Kidney (tissue), 22 donors: ENCODE measurements at places on chromosomes 7 and 10. TPM values are rescaled to one million over a fixed set of nuclear protein-coding genes. Genes with fewer than 3 reads are reported as not detected.

The AKR1C4 gene
- total RNA-seq, result not detected

The SLC13A1 gene
- total RNA-seq, result 10.1 TPM

The CTAGE8 gene
- 4.3 TPM for total RNA-seq

The EN2 gene
- 0.13 TPM for total RNA-seq

The CALML5 gene
- total RNA-seq, result not detected

The IGFBP1 gene
- not detected for total RNA-seq

The CRTAC1 gene
- total RNA-seq, result 6.1 TPM

The C10orf105 gene
- 0.35 TPM for total RNA-seq

The TSPAN12 gene
- 76.5 TPM for total RNA-seq

The FLNC gene
- 12.2 TPM for total RNA-seq

The CPA4 gene
- total RNA-seq, result 1.1 TPM

The ADRB1 gene
- total RNA-seq, result 0.72 TPM

The ZFAND4 gene
- 17.4 TPM for total RNA-seq

The RBP3 gene
- total RNA-seq, result not detected

The HERC4 gene
- 47.1 TPM for total RNA-seq

The PSD gene
- 2.2 TPM for total RNA-seq

DNA sequence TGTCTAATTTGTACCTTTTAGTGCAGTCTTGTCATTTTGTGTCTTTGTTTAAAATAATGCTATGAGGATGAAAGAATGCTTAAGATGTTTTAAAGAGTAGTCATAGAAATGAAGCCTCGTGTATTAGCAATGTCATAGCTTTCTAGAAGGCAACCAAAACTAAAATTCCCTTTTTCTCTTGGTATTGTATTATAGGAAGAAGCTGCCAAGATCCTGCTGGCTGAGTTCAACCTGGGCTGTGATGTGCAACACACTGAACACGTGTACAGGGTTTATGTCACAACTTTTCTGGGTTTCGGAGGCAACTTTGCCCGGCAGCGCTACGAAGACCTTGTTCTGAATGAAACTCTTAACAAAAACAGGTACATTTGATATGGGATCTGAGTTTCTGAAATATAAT, 36.2 kb downstream of the COX15 start:
- DNase-seq, result no peak

- DNase-seq, result no peak
Observed at GRCh38 chr7:123966936-123967335, 41.9 kb downstream of the SPAM1 start.

- no peak for DNase-seq
Observed at GRCh38 chr10:107554333-107554732, 389.8 kb upstream of the SORCS1 start.

GRCh38 chr10:77531441-77532001, 106.1 kb downstream of the KCNMA1 start:
- peak; percentile 86 for DNase-seq

GRCh38 chr7:27154369-27154768, 2.0 kb upstream of the HOXA3 start:
- DNase-seq, result no peak

DNA sequence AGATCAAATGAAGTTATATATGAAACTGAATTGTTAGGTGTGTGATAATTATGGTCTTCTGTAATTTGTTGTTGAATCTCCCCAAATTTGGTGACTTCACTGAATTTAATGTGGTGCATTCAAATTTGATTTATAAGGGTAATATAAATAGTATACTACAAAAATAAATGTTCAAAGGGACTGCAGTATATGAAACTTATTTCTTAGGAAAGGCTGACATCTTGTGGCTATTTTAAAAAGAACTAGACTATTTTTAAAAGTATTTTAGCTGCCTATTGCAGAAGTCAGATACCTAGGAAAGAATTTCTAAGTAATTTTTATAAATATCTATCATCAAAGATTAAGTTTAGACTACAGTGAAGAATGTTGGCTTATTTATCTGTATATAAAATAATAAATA, 36.6 kb downstream of the ATRNL1 start:
- no peak for DNase-seq

- no peak for DNase-seq
Observed at GRCh38 chr7:81761821-81762220, 8.0 kb downstream of the HGF start.

DNA sequence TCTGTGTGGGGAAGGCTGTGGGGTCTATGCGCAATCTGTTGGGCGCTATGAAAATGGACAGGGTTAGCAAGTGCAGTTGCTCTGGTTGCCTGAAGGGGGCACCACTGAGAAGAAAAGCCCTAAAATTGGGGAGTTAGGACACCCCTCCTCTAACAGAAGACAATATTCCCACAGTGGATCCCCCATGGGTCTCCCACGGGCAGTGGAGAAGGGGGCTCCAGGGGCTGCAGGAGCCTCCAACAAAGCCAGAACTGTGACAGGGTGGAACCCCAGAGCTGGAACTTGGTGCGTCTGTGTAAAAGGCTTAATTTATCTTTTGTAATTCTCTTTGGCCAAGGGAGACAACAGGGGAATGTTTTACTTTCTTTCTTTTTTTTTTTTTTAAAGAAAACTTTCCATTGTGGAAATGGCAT, 12.5 kb upstream of the COL13A1 start:
- no peak for DNase-seq

GRCh38 chr7:151862606-151863381, 14.1 kb downstream of the PRKAG2 start:
- peak; percentile 61 for DNase-seq

DNA sequence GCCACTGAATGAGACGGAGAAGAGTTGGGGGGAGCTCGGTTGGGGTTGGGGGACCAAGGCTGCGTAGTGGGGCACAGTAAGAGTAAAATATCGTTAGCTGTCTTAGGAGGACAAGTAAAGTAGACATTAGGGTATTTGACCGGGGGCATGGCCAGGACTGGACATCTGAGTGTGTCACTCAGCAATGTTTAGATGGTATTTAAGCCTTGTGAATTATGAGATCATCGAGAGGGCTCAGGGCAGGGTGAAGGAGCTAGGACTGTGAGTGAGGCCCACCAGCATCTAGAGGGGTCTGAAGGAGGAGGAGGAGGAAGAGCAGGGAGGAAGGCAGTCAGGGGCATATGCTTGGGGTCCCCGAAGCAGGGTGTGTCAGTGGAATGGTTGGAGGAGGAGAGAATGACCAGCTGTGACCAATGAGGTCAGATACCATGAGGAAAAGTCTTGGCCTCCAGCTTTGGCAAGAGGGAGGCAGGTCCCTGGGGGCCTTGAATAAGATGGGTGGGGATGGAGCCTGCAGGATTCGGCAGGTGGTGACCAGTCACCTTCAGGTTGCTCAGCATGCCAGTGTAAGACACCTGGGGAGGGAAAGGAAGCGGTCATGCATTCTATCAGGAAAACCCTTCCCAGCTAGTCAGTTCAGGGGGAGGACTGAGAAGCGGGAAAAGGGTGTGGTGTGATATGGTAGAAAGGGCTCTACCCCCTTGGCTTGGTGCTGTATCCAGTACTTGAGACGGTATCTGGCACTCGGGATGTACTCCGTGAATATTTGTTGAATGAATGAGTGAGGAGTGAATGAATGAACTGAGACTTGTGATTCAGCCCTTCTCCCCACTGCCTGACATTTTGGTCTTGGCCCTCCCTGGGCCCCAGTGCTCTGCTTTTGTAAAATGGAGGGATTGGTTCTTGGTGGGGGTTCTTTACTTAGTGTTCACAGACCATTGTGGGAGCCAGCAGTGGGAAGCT, 34.8 kb upstream of the SH2D4B start:
- DNase-seq, result peak; percentile 27

DNA sequence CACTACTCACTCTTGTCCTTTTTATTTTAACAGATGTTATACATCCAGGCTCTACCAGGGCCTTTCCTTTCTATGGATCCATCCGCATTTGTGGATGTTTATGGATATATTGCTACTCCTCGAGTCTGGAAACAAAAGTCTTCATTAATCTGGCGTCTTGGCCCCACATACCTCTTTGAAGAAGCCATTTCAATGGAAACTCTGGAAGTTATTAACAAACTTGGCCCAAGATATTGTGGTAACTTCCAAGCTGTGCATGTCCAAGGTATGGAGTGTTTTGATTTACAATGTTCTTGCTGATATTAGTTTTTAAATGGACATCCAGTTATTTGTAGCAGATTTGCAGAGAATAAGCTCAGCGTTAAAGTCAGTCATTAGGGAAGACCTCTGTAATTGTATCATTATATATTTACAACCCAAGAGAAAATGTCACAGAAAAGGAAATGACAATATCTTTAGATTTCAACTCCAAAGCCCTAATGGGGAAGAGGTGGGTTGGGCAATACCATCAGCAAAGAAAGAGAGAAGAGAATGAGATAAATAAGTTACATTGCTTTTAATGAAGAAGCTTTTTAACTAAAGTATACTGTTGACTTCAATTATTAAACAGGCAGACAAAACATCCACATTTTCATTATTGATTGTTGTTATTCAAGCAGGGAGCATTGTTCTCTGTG, 102.1 kb downstream of the WDFY4 start:
- no peak for DNase-seq

DNA sequence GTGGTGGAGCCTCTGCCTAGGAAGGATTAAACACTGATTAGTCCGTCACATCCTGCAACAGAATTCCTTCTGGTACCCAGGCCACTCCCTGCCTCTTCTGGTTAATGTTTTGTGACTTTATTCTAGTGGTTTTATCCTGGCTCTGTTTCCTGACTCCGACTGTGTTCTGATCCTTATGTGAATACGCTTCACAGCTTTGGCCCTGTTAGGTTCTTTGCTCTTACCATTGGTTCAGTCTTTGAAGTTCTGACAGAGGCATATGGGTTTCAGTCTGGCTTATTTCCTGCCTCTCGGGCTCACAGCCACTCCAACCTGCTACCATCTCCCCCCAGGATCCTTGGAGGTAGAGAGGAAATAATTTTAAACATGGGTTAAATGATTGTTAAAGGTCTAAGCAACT, 23.2 kb upstream of the FGL2 start:
- DNase-seq, result no peak

DNA sequence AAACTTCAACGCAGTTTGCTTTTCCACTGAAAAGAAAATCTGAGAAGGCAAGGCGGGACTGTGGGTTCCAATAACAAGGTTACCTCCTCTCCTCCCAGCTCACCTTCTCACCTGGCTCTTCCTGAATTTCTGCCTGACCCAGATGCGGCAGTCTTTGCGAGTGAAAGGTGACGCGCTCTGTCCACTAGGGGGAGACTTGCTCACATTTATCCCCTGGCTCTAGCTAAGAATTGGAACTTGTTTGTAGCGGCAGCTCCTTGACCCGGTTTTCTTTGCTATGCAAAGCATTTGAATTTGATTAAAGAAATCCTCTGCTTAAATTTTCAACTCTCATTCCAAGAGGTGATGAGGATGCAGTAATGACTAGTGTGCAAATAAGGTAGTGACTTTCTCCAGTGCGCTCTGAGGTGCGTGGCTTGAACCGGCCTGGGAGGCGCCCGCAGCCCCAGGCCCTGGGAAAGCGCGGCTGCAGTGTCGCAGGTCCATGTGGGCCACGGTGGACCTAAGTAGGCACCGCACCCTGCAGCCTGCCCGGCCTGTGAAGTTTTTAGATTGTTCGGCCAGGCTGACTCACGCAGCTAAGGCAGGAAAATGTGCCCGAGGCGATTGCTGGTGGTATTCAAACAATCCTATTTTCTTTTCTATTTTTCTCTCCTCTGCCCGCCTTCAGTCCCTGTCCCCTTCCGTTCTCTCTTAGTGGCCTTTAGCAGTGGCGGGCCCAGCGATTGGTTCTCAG, 336.9 kb upstream of the NPSR1 start:
- DNase-seq, result peak; percentile 90

DNA sequence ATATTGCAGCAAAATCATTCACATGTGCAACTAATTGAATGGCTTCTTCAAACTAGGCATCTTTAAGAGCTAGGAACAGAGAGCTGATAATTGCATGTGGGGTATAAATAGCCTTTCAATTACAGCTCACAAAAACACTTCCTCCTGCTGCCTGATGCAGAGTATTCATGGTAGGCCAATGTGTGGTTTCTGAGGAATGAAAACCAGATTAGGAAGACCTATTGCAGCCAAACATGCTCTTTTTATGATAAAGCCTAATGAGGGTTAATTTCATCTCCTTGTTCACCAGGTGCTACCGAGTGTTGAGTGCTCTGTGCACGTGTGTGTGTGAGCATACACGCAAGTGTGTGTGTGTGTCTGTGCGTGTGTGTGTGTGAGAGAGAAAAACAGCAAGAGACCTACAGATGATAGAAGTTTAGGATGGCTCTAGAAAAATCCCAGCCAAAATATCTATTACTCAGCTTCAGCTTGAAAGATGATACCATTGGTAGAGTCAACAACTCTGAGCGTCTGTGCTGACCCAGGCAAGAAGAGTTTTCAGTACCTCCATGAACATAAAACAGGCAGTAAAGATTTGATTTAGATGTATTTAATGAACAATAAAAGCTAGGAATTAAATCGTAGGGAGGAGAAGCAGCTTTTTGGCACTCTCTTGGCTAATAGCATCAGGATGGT, 448.5 kb upstream of the ANKRD30A start:
- no peak for DNase-seq

DNA sequence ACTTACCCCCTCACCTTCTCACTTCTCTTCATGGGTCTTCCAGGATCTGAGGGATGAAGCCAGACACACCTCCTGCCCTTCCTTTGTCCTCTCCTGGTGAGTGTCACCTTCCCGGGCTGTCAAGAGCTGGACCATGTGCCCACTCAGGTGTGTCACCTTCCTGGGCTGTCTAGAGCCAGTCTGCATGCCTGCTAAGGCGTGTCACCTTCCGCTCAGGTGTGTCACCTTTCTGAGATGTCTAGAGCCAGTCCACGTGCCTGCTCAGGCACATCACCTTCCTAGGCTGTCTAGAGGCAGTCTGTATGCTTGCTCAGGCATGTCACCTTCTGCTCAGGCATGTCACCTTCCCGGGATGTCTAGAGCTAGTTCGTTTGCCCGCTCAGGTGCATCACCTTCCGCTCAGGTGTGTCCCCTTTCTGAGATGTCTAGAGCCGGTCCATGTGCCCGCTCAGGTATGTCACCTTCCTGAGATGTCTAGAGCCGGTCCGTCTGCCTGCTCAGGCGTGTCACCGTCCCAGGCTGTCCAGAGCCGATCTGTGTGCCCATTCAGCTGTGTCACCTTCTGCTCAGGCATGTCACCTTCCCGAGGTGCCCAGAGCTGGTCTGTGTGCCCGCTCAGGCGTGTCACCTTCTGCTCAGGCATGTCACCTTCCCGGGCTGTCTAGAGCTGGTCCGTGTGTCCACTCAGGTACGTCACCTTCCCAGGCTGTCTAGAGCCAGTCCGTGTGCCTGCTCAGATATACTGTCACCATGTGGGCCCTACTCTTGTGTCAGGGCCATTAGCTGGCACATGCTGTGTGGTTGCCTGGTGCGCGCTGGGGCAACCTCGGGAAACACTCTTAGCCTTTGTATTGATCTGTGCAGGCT, 245.3 kb downstream of the EBF3 start:
- no peak for DNase-seq

- DNase-seq, result no peak
Observed at GRCh38 chr10:61828788-61829187, 72.7 kb upstream of the ARID5B start.
